ENCODE measurements at places on chromosomes 12 and 14. TPM values are rescaled to one million over a fixed set of nuclear protein-coding genes. Genes with fewer than 3 reads are reported as not detected.

Gene PTHLH
- total RNA-seq: 2.5 TPM

Gene SLCO1B1
- 0.04 TPM for total RNA-seq

Gene HIF1A
- 51.8 TPM for total RNA-seq

Gene RFX4
- total RNA-seq: 0.09 TPM

Gene GUCY2C
- not detected for total RNA-seq

Gene AICDA
- total RNA-seq: 0.40 TPM

Gene LRP1-AS
- total RNA-seq: 0.66 TPM

Gene MYF5
- 31.1 TPM for total RNA-seq

Gene GPR135
- total RNA-seq: 2.3 TPM

Gene KCNH3
- 1.1 TPM for total RNA-seq

Gene FGD6
- total RNA-seq: 7.6 TPM

All from muscle of leg (tissue), 16 donors.